ENCODE measurements at places on chromosomes 5 and 9.

DNA sequence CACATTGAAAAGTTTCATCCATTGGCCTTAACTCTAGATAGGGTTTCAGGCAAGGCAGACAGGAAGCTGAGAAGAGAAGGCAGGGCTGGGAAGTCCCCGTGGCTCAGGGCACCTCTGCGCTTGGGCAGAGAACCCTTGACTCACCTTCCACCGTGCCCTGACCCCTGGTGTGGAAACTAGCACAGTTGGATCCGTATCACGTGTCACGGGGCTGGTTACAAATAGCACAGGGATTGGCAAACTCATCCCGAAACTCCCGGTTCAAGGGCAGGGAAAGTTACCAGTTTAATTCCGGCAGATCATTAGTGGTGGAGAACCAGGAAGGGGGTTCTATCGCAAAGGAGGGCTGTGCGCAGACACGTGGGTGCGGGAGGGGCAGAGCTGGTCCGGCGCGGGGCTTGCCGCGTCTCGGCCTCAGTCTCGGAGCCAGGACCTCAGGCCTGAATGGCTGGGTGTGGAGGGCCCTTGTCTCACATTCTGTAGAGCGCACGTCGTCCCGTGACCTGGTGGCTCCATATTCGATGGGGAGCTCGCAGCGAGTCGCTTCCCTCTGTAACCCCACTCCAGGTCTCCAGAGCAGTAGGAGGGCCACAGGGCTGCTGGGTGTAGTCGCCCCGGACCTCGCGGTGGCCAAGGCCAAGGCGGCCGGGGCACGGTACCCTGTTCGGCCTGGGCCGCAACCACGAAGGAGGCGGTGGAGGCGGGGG lies 771 bp upstream of the TMEM171 start:
- no peak for DNase-seq

DNA sequence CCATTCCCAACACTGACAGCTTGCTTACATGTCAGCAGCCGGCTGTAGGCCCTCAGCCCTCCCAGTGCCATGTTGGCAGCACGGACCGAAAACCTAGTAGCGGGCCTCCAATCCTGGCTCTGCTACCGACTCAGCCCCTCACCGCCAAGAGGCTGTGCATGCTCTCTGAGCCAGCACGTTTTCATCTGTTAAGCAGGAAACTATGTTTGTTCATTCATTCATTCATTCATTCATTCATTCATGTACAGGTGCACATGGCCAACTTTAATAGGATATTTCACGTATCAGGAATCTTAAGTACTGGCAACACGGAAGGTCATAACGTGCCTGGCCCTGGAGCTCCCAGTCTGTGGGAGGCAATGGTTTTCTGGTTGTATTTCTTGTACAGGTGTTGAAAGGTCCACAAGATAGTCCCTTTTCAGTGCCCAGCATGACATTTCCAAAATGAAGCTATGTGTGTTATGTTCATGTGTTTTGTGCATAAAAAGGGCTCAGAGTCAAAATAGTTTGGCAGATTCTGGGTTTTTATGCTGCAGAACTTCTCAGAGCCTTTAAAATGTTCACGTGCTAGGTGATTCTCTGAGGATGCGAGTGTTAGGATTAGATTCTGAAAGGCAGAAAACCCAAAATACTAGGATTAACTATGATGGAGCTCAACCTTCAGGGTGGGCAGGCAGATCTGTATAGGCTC lies 17.7 kb downstream of the SUSD3 start:
- DNase-seq: no peak

GRCh38 chr9:88926781-88927505 lies 64.3 kb upstream of the S1PR3 start:
- no peak for DNase-seq

- no peak for DNase-seq
Observed at GRCh38 chr5:172114875-172115422, 73.1 kb downstream of the STK10 start.

DNA sequence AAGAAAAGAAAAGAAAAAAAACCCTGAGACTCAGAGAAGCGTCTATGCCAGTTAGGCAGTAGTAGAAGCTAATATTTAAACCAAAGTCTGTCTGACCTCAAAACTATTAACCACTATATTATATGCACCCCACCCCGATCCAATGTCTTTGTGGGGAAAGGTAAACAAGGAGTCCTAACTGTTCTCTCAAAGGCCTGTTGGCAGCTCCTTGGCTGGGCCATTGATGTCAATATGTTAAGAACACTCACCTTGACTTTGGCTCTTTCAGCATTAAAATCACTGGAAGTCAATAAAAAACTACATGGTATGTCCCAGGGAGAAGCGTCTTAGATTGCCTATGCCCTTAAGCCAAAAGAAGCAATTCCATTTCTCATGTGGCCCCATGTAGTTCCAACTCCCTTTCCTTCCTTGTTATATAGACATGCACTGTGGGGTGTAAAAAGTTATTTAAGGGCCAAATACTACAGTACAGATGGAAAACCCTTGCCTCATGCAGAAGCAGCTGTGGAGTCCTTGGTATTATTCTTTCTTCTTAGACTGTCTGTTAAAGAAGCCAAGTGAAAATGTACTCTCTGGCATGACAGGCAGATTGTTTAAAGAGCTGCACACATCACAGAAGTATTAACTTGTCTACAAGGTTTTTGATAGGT lies 308.6 kb upstream of the RPS23 start:
- DNase-seq: no peak

- DNase-seq: no peak
Observed at GRCh38 chr5:120345947-120346346, 118.2 kb upstream of the PRR16 start.

GRCh38 chr9:94082956-94083355 lies 1.3 kb upstream of the PTPDC1 start:
- DNase-seq: no peak

- no peak for DNase-seq
Observed at GRCh38 chr9:126327006-126327713, 531 bp downstream of the MVB12B start.

Data from iPS DF 6.9 (cell line).